Tibial nerve (tissue), 4 donors: ENCODE measurements at places on chromosomes 5 and 9.

- DNase-seq, result peak; percentile 54
Observed at GRCh38 chr9:18442629-18443491, 31.1 kb upstream of the ADAMTSL1 start.

DNA sequence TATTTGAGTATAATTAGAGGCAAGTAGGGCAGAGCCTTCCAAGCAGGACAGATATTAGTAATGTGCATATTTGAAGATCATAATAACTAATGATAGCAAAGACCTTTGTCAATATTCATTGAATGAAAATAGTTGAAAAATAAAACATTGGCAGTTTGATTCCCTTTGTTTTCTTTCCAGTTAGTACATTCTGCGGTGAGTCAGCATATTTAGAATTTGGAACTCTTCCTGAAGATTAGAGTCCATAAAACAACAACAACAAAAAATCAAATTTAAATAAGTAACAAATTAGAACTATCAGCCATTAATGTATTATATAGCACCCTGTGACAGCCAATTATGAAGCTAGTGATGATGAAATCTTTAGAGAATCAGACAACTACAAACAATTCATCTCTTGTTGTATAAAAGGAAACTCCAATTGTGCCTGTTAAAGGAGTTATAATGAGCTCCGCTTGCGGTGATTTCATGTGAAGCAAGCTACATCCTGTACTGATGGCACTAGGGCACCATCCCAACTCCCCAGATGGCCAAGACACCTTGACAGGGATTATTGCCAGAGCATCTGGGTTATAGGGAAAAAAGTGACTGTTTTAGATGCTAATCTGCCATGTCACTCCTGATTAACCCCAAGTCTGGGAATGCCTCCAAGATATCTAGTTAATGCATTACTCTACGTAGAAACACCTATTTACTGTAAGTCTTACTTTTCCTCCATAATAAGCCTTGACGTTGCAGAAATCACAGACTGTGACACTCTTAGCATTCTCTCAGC, 6.8 kb downstream of the IFNA8 start:
- DNase-seq, result no peak

DNA sequence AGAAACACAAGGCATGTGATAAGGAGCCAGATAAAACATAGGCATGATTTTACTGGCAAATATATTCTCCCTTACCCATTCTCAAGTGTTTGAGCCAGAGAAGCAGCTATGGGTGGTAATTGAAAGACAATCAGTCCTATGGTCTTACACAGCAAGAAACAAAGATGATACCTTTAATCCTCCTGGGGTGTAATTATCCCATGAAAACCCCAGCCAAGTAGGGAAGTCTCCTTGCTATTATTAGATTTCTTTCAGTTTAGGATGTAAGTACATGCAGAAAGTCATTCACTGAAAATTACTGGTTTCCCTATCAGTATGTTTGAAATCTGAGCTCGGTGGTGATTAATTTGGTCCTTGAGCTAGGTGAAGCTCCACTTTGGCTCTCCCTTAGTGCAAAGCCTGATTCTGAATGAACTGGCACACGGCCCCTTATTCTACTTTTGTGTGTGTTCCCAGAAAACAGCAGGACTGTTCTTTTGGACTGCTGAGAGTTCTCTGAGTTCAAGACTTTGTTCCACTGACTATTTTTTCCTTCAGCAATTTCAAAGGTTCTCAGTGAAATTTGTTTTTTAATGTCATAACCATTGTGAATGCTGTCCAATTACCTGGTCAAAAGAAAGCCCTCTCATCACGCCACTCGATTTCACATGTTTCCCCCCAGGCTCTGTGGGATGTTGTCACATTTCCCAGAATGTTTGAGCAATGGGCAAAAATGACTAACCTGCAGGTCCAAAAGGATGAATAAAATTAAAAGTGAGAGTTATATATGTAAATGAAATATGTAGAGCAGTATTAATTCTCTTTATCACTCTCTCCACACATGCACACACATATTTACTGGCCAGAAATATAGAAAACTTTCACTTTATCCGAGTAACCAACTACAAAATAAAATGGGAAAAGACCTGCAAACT, 343.0 kb downstream of the RAB3C start:
- no peak for DNase-seq

- DNase-seq, result no peak
Observed at GRCh38 chr5:172550996-172551395, 90.1 kb upstream of the NEURL1B start.

- no peak for DNase-seq
Observed at GRCh38 chr9:79233542-79233941, 338.2 kb upstream of the TLE4 start.

DNA sequence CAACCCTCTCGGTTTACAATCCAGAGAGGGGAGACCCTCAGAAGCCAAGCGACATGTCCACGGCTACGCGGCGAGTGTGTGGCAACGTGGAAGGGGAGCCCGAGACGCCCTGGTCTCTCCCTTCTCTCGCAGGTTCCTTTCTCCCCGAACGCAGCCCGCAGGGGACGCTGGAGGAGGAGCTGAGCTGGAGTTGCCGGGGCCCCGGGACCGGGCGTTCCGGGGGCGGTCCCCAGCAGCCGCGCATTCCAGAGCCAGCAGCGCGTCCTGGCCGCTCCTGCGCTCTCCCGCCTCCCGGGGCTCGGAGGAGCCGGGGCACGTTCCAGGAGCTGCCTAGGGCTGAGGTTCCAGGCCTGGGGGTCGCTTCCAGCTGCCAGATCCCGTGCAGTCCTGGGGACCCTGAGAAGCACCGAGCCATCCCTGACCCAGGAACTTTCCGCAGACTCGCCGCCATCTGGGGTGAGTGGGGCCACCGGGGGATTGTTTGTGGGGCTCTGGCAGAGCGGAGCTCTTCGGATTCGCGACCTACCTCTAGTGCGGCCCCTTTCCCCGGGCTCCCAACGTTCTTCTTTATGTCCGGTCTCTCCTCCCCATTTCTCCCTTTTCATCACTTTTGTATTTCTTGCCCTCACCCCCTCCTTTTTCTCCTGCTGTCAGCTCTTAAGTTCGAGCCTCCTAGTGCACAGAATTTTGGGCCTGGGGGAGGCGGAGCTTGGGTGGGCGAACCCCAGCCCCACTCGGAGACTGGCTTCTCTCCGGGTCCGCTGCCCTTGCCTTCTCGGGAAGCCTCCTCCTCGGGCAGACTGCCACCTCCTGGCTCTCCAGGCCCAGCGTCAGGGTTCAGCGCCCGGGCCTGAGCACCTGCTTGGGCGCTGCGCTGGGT, at the start of gene SMIM3:
Gene SMIM3 (plus strand): TSS at position 241 of the 880 bp plus-strand sequence. CDS start 16,684 bp downstream, outside the sequence.
- DNase-seq, result peak; percentile 70

DNA sequence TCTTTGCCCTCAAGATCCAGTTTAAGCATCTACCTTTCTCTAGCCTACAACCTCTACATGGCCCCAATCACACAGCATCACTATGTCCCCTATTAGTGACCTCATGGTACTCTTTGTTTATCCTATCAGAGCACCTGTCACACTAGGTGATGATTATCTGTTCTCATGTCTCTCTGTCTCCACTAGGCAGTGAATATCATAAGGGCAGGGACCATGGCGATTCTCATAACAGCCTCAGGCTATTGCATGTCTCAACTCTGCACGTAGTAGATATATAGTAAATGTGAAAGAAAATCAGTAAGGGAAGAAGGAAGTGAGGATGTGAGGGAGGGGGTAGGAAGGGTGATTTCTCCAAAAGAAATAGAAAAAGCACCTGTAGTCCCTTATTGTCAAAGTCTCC, 311.0 kb downstream of the NSG2 start:
- no peak for DNase-seq
